Prostate gland (tissue), 2 donors: ENCODE measurements at places on chromosomes 4 and X.

DNA sequence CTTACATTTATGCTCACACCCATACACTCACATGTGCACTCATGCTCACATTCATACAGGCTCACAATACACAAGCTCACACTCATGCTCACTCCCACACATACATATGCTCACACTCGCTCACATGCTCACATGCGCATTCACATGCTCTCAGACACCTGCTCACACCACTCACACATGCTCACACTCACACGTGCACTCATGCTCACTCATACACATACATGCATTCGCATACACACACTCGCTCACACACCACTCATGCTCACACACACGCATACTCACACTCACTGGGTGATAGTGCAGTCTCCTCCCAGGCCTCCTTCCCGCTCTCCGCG lies 24.8 kb downstream of the MRFAP1 start:
- no peak for DNase-seq

DNA sequence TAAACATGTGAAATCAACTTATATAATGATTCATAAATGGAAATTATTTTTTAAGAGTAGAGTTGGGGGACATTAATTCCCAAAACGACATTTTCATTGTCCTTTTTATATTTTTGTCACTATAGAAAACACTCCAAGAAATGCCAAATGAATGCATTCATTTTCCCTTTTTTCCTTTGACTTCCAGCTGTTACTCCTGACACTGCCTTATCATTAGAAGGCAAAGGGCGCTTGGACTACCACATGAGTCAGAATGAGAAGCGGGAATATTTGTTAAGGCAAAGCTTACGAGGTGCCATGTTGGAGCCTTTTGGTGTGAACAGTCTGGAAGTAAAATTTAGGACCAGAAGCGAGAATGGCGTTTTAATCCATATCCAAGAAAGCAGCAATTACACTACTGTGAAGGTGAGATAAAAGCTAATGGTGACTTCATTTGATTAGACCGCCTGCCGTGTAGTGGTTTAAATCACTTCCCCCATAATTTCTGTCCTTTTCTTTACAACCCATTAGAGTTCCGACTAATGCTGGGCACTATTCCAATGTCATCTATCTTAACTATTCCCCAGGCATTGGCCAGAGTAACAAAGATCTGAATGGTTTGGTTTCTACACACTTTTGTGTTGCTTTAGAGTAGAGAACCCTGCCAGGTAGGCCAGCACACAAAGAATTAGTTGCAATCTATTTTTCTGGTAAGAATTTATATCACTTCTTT lies 166.7 kb downstream of the FAT4 start:
- DNase-seq: no peak

DNA sequence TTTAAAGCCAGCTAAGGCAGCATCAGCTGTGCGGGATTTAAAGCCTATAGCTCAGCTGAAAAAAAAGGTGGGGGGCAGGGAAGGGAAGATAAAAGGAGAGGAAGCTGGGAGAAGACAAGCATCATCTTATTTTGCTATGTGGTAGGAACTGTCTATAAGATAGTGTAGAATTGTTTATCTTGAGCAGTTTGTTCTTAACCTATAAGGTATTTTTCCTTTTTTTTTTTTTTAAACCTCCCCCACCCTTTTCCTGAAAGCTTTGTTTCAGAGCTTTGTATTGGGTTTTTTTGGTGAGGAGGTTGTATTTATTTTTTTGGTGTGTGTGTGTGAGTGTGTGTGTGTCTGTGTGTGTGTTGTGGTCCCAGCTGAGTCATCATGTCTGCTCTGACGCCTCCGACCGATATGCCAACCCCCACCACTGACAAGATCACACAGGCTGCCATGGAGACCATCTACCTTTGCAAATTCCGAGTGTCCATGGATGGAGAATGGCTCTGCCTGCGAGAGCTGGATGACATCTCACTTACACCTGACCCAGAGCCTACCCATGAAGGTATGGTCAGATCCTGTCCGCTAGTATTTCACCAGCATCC lies 531 bp downstream of the RUFY3 start:
- no peak for DNase-seq

- DNase-seq: no peak
Measured at GRCh38 chrX:128020701-128021100, 31.5 kb downstream of the ACTRT1 start.

DNA sequence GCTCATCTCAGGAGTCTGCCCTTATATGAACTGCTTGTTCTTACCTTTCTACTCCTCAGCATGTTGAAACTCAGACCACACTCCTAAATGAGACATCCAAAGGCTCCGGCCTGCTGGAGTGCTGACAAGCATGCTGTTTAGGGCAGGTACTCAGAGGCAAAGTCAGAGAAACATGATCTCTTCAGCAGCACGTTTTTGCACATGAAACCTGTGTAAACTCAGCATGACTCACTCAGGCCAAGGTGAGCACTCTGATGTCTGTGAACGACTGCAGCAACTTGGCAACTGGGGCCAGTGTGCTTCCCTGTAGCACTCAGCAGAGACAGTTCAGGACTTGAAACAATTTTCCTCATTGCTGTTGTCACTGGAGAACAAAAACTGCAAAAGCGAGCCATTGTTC lies 109.6 kb downstream of the PACRGL start:
- DNase-seq: peak; percentile 81

GRCh38 chr4:143025081-143025704 lies 159.5 kb upstream of the USP38 start:
- DNase-seq: no peak

- no peak for DNase-seq
Measured at GRCh38 chr4:124804041-124804440, 91.5 kb upstream of the ANKRD50 start.

DNA sequence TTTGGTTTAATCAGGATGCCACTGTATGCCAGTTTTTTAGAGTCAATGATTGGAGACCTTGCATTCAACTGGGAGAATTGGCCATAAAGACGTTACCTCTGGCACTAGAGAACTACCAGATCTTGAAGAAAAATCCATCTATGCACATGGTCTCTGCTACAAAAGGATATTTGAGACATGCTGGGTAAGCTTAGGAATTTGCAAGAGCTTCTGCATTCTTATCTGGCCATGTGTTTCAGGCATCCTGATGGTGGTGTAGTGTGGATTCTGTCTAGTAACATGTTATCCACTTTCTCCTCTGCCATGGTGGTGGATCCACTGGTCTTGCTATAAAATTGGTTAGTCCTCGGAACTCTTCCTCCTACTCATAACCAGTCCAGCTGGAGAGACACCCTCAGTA lies 185.3 kb upstream of the WDFY3 start:
- no peak for DNase-seq

- no peak for DNase-seq
Measured at GRCh38 chr4:69126024-69126423, 29.8 kb downstream of the UGT2B7 start.

DNA sequence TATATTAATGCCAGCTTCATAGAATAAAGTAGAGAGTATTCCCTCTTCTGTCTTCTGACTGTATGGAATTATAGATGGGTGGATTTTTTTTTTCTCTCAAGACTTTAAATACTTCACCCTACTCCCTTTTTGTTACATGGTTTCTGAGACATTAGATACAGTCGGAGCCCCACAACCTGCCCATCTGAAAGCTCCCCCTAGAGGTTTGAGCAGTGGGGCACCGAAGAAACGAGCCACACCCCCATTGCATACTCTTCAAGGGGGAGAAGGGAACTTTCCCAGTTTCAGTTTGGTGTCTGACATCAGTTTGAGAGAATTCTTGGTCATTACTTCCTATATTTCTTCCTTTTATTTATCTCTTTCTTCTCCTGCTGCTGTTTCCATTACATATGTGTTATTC lies 437.6 kb upstream of the AGA start:
- no peak for DNase-seq

- peak; percentile 66 for DNase-seq
Measured at GRCh38 chr4:87025614-87026041, 90.8 kb downstream of the AFF1 start.

GRCh38 chrX:37846558-37846933 lies 825 bp downstream of the DYNLT3 start:
- no peak for DNase-seq

DNA sequence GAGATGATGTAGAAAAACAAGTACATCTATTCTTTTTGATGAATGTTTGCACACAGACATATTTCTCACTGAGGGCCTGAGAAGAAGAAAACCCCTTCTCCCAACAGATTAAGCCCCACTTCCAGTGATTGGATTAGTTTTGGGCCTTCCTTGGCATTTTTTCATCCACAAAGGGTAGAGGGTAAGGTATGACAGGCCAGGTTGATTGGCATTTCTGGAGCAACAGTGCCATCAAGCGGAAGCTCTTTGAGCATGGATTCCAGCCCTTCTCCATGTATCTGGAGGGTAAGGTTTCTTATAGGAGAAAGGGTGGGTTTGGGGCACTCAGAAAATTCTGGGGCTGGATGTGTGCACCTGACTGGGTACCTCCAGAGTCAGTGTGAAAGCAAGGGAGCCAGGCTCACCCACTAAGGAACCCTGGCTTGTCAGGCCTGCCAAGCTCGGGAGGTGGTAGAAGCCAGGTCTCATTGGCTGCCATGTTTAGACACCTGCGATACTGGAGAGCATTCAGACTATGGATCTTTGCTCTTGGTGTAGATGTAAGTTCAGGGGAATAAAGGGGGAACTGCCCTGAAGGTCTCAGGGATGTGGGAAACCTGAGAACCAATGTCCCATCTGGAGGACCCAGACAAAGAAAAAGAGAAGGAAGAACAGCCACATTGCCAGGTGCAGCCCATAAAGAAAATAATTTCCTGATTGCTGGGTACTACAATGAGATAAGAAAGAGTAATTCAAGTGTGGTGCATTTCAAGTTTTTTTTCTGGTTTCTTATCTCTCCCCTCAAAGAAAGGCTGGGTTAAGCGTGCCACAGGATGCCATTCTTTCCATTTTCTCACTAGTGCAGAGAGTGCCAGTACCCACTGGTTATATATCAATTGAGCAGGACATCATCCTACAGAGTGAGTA lies 222.3 kb upstream of the AGTR2 start:
- no peak for DNase-seq

- no peak for DNase-seq
Measured at GRCh38 chr4:80252427-80252826, 14.0 kb upstream of the FGF5 start.

GRCh38 chr4:25608644-25609043 lies 47.0 kb upstream of the SLC34A2 start:
- no peak for DNase-seq

- no peak for DNase-seq
Measured at GRCh38 chr4:37446016-37446415, 201.5 kb downstream of the NWD2 start.

GRCh38 chrX:50211510-50211909 lies 6.9 kb downstream of the CCNB3 start:
- no peak for DNase-seq

GRCh38 chr4:102761296-102761701 lies 531 bp upstream of the MANBA start:
- peak; percentile 7 for DNase-seq

- no peak for DNase-seq
Measured at GRCh38 chrX:32483534-32484136, 727.7 kb downstream of the DMD start.

GRCh38 chr4:181701214-181701613 lies 542.0 kb upstream of the TENM3 start:
- peak; percentile 13 for DNase-seq

- peak; percentile 76 for DNase-seq
Measured at GRCh38 chr4:985123-985830, 1.6 kb upstream of the IDUA start.

- DNase-seq: no peak
Measured at GRCh38 chr4:10056334-10057022, 35.2 kb upstream of the SLC2A9 start.

- DNase-seq: no peak
Measured at GRCh38 chr4:134345244-134345643, 143.7 kb upstream of the PABPC4L start.

DNA sequence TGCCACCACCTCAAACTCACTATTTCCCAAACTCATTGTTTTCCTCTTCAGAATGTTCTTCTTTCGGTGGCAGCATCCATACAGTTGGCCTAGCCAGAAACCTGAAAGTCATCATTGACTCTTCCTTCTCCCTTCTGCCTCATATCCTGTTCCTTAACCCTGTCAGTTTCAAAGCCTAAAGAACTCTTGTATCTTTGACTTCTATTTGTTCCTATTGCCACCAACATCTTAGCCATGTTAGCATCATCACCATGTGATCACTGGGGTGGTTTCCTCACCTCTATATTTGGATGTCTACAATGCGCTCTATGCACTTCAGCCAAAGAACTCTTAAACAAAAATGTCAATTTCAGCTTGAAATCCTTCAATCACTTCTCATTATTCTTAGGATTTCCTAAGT lies 29.0 kb downstream of the DDX60L start:
- DNase-seq: no peak

DNA sequence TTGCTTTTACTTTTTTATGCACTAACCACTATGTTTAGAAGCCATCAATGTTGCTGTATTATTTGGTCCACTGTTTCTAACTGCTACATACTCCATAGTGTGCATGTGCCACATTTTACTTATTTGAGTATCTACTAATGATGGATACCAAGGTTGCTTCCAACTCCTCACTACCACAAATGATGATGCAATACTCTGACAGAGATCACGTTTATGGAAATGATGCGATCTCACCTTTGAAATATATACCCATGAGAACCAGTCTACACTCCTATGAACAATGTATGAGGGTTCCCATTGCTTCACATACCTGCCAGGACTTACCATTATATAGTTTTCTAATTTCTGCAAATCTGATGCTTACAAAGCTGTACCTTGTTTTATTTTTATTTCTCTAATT lies 44.2 kb downstream of the HUWE1 start:
- DNase-seq: no peak

GRCh38 chrX:48751343-48751742 lies 10.2 kb upstream of the GLOD5 start:
- no peak for DNase-seq

GRCh38 chr4:14856062-14856933 lies 146.0 kb upstream of the CPEB2 start:
- peak; percentile 21 for DNase-seq

DNA sequence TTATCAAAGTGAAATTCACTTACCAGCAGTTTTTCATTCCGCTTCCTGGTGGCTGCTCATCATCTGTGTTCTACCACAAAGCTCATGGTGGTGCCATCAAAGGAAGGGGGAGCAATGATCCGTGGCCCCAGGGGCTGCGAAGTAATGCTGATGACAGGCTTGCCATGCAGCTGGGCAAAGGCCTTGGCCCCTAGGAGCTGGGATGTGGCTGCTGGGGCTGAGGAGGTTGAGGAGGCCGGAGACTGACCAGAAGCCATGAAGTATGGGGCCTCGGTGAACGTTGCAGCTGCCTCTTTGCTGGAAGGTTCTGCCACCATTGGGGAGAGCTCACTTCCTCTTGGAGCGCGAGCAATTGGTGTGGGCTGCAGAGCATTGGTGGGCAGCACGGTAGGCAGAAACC lies 8.4 kb downstream of the C4orf54 start:
- DNase-seq: no peak
